Kidney (tissue), 22 donors: ENCODE measurements at places on chromosomes 12 and 14.

GRCh38 chr12:93387780-93388179 is 10.1 kb downstream of the NUDT4 start:
- DNase-seq, result no peak

- no peak for DNase-seq
Observed at GRCh38 chr12:4370265-4370664, 9.2 kb downstream of the FGF23 start.

DNA sequence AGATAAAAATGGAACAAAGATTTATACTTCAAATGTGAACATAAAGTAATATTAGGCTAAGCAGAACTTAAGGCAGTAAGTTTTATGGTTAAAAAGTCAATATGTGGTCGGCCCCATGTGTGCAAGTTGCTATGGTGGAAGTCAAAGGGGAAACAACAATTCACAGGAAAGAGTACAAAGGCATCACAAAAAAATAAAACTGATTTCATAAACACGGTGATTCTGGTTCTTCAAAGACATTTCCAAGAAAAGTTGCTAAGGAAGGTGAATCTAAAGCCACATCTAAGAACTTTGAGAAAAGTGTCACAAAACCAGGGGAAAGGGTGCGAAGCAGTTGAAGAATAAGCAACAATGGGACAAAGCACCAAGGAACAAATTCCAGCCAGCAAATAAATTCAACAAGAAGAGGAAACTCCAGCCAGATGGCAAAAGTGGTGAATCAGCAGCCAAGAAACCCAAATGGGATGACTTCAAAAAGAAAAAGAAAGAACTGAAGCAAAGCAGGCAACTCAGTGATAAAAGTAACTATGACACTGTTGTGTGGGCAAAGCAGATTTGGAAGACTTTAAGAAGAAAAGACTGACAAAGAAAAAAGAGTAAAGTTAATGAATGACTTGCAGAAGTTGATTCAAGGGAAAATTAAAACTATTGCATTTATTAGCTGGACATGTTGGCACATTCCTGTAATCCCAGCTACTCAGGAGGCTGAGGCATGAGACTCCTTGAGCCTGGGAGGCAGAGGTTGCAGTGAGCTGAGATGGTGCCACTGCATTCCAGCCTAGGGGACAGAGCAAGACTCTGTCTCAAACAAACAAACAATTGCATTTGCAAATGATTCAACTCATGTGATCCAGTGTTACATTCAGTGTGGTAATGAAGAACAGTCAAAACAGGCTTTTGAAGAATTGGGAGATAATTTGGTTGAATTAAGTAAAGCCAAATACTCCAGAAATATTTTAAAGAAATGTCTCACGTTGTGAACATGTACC is 19.5 kb downstream of the PTGDR start:
- DNase-seq, result no peak

- DNase-seq, result no peak
Observed at GRCh38 chr12:69569236-69569635, 16.0 kb upstream of the CCT2 start.

- no peak for DNase-seq
Observed at GRCh38 chr12:76085520-76085868, 1.0 kb upstream of the NAP1L1 start.

GRCh38 chr14:101591582-101591981 is 30.3 kb downstream of the DIO3 start:
- DNase-seq, result no peak
